Peyer's patch (tissue), 4 donors: ENCODE measurements at places on chromosomes 6 and 20. TPM values are rescaled to one million over a fixed set of nuclear protein-coding genes. Genes with fewer than 3 reads are reported as not detected.

Gene KCNK16
- not detected for total RNA-seq

Gene FLRT3
- not detected for total RNA-seq

DNA sequence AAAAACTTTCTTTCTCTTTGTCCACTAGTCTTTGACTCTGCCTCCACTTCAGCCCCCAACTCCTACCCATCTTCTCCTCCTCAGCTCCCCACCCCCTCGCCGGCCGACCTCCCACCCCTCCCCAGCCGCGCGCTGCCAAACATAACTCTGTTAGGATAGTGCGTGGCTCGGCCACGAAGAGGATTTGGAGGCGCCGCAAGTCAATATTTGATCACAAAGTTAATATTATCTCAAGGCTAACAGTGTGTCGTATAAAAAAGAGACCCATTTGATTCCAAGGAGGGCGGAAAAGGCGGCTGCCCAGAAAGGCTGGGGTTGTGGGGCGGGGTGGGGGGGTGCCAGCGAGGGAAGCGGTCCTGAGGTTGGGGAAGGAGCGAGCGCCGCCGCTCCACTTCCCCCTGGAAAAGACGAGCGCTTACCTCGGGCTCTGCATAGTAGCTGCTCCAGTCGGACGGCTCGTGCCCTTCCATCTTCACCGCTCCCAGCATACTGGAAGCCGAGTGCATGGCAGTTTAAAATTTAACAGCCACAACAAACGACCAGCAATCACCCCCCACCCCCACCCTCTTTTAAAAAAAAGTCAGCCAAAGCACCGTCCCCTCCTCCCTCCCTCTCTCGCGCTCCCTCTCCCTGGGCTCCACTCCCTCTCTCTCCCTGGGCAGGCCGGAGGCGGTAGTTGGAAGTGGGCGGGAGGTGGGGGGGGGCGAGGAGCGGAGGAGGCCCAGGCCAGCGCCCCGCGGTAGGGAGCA, 425 bp downstream of the FOXA2 start:
- H3K4me3 ChIP-seq = no peak overlapping the region
- H3K27ac ChIP-seq = peak overlapping the region; percentile 68
- no peak for DNase-seq
- peaks cover 24% of the 10 kb centered on the region for H3K27me3 ChIP-seq

GRCh38 chr20:2394411-2395055, 13.8 kb downstream of the TGM6 start:
- no peaks in the 10 kb centered on the region for H3K27me3 ChIP-seq
- DNase-seq = no peak
- H3K4me1 ChIP-seq = no peaks in the 10 kb centered on the region
- H3K27ac ChIP-seq = no peak overlapping the region
- no peak overlapping the region for H3K4me3 ChIP-seq

Gene GPX5
- total RNA-seq = not detected

Gene OR2B6
- total RNA-seq = not detected
